ENCODE measurements at places on chromosomes 16 and 17.
A peak's percentile ranks its signal among the peaks of the same experiment; 100 is the strongest.

GRCh38 chr17:69335058-69335457 is 8.1 kb upstream of the ABCA5 start:
- peak; percentile 65 for DNase-seq

DNA sequence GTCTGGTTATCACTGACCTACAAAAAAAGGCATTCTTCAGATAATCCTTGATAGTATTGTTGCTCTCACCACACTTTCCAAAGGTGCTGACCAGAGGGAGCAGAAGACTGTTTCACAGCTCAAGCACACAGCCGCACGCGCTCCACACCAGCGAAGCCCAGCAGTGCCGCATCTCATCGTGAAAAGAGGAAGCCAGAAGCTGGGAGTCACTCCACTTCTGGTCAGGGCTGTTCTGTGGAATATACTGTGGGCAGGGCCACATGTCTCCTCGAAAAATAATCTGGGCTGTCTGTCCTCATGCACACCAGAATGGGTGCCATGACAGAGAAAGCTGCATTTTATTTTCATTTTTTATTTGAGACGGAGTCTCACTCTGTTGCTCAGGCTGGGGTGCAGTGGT is 7.3 kb upstream of the PRSS36 start:
- peak; percentile 93 for DNase-seq

DNA sequence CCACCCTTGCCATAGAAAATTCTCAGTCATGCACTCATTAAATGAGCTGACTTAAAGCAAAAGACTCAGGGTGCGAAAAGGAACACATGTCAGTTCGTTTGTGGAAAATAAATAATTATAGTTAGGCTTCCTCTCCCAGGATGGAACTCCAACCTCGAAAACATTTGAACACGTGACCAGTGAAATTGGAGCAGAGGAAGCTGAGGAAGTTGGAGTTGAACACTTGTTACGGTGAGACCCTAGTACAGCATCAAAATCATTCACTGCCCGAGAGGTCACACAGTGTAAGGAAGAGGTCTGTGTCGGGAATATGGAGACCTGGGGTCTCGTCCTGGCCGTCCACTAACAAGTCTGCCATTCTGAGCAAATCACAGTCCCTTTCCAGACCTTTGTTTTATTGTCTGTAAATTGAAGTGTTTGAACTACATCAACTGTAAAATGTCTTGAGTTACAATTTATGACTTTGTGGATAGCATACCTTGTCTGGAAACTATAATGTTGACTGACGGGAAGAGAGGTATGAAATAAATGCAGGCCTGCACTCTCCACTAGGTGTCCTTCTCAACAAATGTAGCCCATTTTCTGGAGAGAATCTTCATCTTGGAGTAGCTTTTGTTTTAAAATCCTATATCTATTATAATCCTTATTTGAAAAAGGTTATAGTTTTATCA is 7.7 kb downstream of the PSMD7 start:
- no peak for DNase-seq

GRCh38 chr17:3558603-3559269 is 1.1 kb upstream of the TRPV3 start:
- peak; percentile 34 for DNase-seq

GRCh38 chr17:50946223-50946890 is 80.2 kb upstream of the TOB1 start:
- no peak for DNase-seq

DNA sequence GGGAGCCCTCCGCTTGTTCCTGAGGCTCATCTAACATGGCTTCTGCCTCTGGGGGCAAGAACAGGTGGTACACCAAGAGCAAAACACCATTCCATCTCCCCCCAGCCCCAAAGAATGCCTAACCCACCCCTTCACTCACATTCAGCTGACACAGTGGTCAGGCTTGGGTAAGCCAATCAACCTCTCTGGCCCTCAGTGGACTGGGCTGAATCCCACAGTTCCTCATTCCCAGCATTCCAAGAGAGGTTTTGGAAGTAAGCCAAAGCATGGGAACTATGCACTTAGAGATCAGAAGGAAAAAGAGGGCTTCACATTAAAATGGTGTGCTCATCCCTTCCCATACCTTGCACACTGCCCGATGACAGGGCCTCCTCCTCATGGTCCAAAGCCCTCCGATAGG is 7.8 kb downstream of the PIGS start:
- DNase-seq = no peak
